ENCODE measurements at places on chromosomes 1 and 21. TPM values are rescaled to one million over a fixed set of nuclear protein-coding genes. Genes with fewer than 3 reads are reported as not detected.

- no peaks in the 10 kb centered on the region for H3K36me3 ChIP-seq
- peak; percentile 40 for DNase-seq
- H3K27ac ChIP-seq = no peak overlapping the region
Measured at GRCh38 chr1:60483509-60483908, 409.9 kb upstream of the C1orf87 start.

The HSD3B1 gene
- total RNA-seq = not detected

DNA sequence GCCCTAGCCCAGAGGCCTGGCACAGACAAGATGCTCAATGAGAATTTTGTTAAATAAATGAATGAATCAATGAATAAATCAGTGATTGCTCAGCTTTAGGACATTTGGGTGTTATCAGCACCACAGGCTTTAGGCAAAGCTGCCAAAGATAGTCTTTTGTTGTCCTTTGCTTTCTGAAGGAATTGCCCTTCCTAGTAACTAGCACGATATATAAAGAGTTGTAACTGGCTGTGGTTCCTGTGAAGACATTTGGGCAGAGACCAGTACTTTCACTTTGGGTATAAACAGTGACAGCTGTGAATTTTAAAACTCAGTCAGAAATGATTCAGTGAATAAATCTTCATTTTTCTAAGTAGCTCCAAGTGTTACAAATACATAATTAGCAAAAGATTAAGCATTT, 13.3 kb downstream of the RNU5D-1 start:
- H3K36me3 ChIP-seq = no peaks in the 10 kb centered on the region
- DNase-seq = no peak
- H3K4me1 ChIP-seq = peaks cover 37% of the 10 kb centered on the region
- no peak overlapping the region for H3K4me3 ChIP-seq
- H3K27ac ChIP-seq = no peak overlapping the region
- H3K27me3 ChIP-seq = no peaks in the 10 kb centered on the region

DNA sequence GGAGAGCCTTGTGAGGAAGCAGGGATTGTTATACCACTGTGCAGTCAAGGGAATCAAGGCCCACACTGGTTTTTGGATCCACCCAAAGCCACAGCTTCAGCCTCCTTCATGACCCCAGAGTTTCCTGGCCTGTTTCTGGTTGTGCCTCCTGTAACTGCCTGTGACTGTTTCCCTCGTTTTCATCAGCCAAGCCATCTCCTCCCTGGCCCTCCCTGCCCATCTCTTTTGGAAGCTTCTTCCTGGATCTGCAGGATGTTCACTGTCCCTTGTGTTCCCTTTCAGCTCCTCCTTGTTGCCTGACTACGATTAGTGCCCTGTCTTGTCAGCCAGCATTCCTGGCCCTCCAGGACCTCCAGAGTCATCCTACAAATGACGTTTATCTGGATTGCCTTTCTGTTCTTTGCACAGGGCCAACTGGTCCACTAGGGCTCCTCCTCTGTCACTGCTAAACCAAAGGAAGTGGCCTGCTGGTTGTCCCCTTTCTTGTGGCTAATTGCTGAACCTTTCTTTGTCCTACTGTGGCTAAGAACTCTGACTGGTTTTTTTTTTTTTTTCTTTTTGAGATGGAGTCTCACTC, 17.9 kb downstream of the SFT2D2 start:
- H3K4me3 ChIP-seq = no peak overlapping the region
- peaks cover 35% of the 10 kb centered on the region for H3K36me3 ChIP-seq
- no peak overlapping the region for H3K27ac ChIP-seq
- peak; percentile 34 for DNase-seq
- no peaks in the 10 kb centered on the region for H3K4me1 ChIP-seq
- no peaks in the 10 kb centered on the region for H3K27me3 ChIP-seq

DNA sequence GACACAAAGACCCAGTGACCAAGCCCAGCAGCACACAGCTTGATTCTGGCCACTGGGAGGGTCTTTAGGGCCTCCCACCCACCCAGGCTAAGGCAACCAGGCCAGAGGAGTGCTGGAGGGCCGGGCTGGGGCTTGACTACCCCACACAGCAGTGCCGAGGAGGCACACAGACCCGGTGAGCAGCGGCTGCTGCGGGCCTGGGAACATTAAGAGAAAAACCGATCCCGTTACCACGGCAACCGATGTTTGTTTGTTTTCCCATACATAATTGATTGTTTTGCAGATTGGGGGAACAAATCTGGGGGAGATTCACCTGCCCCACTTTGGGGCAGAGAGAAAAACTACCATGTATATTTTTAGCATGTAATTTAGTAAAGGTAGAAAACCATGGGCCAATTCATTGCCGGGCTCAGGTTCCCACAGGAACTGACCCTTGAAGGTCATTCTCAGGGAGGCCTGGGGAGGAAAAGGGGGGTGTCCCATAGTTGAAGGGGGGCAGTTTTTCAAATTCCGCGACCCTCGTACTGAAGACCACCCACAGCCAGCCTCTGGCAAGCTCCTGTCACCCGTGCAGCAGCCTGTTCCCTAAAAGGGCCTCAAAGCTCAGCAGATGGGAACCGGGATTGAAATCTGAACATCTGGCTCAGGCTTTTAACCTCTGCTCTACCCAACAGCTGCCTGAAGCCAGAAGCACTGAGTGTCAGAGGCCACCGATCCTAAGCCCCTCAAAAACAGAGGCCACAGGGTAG, 35.3 kb downstream of the CHD5 start:
- no peak overlapping the region for H3K4me3 ChIP-seq
- no peak for DNase-seq
- no peaks in the 10 kb centered on the region for H3K36me3 ChIP-seq

DNA sequence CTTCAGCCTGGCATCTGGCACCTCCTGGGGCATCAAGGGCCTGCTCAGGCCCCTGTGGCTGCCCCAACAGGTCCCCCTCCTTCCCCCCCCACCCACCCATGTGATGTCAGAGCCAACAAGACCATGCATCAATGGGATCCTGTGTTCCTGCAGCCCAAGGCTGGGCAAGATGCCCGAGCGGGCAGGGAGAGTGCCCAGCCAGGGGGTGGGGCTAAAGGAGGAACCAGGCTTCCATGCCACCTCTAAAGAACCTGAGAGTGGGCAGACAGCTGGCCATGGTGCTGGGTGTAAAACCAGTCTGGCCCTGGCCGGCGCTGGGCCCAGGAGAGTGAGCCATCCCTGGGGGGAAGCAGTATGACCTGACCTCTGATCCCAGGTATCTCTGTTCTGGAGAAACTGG, 7.6 kb downstream of the COL16A1 start:
- H3K27ac ChIP-seq = no peak overlapping the region
- H3K36me3 ChIP-seq = no peaks in the 10 kb centered on the region
- DNase-seq = no peak
- H3K4me3 ChIP-seq = no peak overlapping the region

DNA sequence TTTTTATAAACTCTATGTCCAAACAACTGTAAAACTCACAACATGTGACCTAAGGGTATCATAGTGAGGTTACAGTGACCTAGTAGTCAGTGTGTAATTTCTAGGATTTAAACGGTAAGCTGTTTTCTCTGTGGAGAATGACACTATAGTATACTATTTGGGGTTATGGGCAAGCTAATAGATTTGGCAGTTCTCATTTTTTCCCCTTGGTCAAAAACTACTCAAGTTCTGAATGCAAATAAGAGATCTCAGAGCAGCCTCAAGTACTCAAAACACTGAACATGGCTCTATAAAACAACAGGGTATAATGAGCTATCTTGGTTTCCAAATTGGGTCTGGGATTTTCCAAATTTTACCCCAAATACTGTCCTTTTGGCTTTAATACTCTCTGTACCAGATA, 88.5 kb upstream of the HMCN1 start:
- no peaks in the 10 kb centered on the region for H3K27me3 ChIP-seq
- no peaks in the 10 kb centered on the region for H3K36me3 ChIP-seq
- no peak overlapping the region for H3K27ac ChIP-seq
- peaks cover 16% of the 10 kb centered on the region for H3K4me1 ChIP-seq
- no peak for DNase-seq

The HRNR gene
- total RNA-seq = not detected

The MYCL gene
- 6.2 TPM for total RNA-seq

The NUDT17 gene
- total RNA-seq = 1.0 TPM

- peaks cover 13% of the 10 kb centered on the region for H3K4me1 ChIP-seq
- H3K27me3 ChIP-seq = no peaks in the 10 kb centered on the region
- peak overlapping the region; percentile 68 for H3K27ac ChIP-seq
- no peak for DNase-seq
Measured at GRCh38 chr1:72284084-72284347, 1.7 kb upstream of the NEGR1 start.

- no peaks in the 10 kb centered on the region for H3K4me1 ChIP-seq
- no peak overlapping the region for H3K27ac ChIP-seq
- no peak for DNase-seq
- H3K36me3 ChIP-seq = no peaks in the 10 kb centered on the region
- H3K27me3 ChIP-seq = no peaks in the 10 kb centered on the region
- no peak overlapping the region for H3K4me3 ChIP-seq
Measured at GRCh38 chr21:46356494-46357334, 32.8 kb downstream of the PCNT start.

DNA sequence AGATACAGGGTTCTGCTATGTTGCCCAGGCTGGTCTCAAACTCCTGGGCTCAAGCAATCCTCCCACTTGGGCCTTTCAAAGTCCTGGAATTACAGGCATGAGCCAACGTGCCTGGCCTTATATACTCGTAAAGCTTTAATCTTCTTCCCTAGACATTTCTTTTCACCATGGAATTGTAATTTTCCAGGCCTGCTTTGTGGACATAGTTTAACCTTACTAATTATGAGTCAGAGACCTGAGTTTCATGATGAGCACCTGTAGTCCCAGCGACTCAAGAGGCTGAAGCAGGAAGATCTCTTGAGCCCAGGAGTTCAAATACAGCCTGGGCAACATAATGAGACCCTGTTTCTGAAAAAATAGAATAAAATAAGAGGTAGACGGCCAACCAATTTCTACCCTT, 12.3 kb downstream of the PATJ start:
- H3K27ac ChIP-seq = peak overlapping the region; percentile 70
- H3K4me3 ChIP-seq = no peak overlapping the region
- peaks cover 26% of the 10 kb centered on the region for H3K4me1 ChIP-seq
- H3K36me3 ChIP-seq = peaks cover 16% of the 10 kb centered on the region

GRCh38 chr1:205675247-205675646, 5.1 kb downstream of the SLC45A3 start:
- H3K4me1 ChIP-seq = peaks cover 56% of the 10 kb centered on the region
- no peak overlapping the region for H3K4me3 ChIP-seq
- H3K27me3 ChIP-seq = no peaks in the 10 kb centered on the region
- no peaks in the 10 kb centered on the region for H3K36me3 ChIP-seq

GRCh38 chr1:197269053-197269452, 1.0 kb downstream of the CRB1 start:
- no peaks in the 10 kb centered on the region for H3K4me1 ChIP-seq
- no peak for DNase-seq
- no peaks in the 10 kb centered on the region for H3K27me3 ChIP-seq

- H3K27ac ChIP-seq = no peak overlapping the region
- no peak for DNase-seq
- H3K36me3 ChIP-seq = no peaks in the 10 kb centered on the region
Measured at GRCh38 chr1:66502086-66502485, 31.9 kb upstream of the SGIP1 start.

DNA sequence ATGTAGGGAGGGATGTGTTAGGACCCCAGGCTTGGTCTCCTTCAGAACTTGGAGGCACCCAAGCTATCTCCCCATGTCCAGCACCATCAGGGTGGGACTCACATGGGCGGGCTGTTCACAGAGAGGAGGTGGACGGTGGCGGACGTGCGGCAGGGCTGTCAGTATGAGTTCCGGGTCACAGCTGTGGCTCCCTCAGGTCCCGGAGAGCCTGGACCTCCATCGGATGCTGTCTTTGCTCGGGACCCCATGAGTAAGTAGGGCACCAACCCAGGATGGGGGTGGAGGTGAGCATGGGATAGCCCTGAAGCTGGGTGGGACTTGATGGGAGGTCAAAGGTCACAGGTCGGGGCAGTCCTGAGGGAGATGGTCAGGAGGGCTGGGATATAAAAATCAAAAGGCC, 27.8 kb downstream of the IGFN1 start:
- no peaks in the 10 kb centered on the region for H3K27me3 ChIP-seq
- no peak overlapping the region for H3K27ac ChIP-seq
- H3K4me3 ChIP-seq = no peak overlapping the region
- peak; percentile 9 for DNase-seq
- H3K4me1 ChIP-seq = no peaks in the 10 kb centered on the region

- peaks cover 17% of the 10 kb centered on the region for H3K4me1 ChIP-seq
- no peak overlapping the region for H3K27ac ChIP-seq
- DNase-seq = no peak
- H3K36me3 ChIP-seq = no peaks in the 10 kb centered on the region
Measured at GRCh38 chr1:159866905-159867663, 4.6 kb upstream of the VSIG8 start.
